ENCODE measurements at places on chromosomes 6 and 20.

GRCh38 chr6:105484238-105485161 is 81.6 kb upstream of the PREP start:
- DNase-seq, result peak; percentile 90

DNA sequence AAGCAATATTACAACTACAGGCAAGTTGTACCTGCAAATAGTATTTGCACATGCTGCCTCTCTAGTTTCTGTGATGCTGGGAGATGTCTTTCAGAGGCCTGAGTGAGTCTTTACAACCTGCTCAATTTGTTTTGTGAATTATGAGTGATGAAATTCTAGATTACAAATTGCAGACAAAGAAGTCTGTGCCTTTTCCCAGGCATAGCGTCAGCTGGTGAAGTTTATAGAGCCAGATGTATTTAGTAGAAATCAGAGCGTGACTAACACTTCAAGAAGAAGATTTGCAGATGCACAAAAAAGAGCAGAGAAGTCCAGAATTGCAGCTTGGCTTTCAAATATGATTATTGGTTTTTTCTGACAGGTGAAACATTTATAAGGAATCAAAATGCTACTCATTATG is 289.9 kb downstream of the PLCB1 start:
- no peak for DNase-seq

DNA sequence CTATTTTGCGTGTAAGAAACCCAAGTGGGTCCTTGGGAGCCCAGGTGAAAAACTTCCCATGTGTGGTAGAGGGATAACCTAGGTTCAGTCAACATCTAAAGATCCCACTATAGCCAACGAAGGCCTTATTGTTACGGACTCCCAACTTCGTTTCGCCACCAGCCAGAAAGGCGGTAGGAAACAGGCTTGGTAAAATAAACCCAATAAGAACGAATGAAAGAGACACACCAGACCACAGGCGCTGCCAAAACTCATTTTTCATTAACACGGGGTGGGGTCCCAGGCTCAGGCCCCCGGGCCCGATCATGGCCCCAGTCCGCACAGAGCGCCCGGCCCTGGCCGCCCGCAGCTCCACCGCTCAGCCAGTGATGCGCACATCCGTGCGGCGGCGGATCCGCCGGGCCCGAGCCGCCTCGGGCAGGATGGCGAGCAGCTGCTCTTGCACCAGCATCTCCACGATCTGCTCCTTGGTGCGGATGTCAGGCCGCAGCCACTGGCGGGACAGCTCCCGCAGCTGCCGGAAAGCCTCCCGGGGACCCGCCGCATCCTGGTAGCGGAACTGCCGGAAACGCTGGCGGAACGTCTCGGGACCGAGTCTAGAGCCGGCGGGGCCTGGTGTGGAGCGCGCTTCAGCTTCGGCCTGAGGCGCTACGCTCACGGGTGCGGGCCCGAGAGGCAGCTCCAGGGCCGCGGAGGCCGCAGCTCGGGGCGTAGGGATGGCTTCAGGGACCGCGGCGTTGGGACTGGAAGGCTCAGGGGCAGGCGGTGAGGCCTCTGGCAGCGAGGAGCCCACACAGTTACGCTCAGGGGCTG is 709 bp downstream of the SCAND1 start:
- no peak for DNase-seq

GRCh38 chr6:144689503-144690040 is 404.4 kb downstream of the UTRN start:
- no peak for DNase-seq

DNA sequence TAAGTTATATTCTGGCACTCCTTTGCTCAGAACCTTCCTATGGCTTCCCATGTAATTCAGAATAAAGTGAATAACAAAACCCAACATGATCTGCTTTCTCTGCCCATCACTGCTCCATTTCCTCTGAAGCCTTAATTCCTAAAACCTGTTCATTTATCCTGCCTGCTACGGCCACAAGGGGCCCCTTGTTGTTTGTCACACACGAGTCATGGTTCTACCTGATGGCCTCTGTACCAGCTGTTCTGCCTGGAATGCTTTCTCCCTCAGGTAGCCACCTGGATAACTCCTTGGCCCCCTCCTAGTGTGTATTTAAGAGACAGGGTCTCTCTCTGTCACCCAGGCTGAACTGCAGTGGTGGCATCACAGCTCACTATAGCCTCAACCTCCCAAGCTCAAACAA is 26.8 kb downstream of the ERGIC3 start:
- no peak for DNase-seq

- DNase-seq, result no peak
These were observed 98.7 kb downstream of the PLEKHG1 start for GRCh38 chr6:150698391-150698790.

DNA sequence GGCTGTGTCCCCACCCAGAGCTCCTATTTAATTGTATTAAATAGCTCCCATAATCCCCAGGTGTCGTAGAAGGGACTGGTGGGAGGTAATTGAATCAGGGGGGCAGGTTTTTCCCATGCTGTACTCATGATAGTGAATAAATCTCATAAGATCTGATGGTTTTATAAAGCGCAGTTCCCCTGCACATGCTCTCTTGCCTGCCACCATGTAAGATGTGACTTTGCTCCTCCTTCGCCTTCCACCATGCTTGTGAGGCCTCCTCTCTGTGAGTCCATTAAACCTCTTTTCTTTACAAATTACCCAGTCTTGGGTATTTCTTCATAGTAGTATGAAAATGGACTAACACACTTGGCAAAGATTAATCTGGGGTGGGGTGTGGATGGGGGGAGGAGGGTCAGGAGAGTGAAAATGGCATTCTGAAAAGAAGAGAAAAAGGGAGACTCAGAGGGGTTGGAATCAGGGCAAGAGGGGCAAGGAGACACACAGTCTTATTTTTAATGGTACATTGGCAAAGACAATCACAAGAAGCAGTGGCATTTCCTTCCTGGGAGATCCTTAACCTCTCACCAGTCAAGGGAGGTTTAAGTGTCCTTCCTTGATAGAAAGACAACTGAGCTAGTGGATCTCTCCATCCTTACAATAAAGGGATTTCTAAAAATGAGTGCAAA is 37.5 kb upstream of the NOX3 start:
- no peak for DNase-seq

- DNase-seq, result no peak
These were observed 28.3 kb downstream of the GLP1R start for GRCh38 chr6:39076623-39077535.

GRCh38 chr20:50911716-50912115 is 19.5 kb downstream of the ADNP start:
- no peak for DNase-seq

DNA sequence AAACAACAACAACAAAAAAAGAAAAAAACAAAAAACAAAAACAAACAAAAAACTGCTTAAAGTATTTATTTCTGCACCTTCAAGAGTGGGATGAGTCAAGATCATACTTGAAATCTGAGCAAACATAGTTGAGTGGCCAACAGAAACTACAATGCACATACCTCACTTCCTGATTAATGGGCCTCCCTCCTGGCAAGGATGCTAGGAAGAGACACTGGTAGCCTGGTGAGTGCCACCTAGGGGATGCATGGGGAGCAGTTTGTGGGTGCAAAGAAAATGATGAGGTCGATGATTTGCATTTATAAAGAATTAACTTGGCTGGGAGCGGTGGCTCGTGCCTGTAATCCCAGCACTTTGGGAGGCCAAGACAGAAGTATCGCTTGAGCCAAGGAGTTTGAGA is 808.1 kb downstream of the MAFB start:
- no peak for DNase-seq

DNA sequence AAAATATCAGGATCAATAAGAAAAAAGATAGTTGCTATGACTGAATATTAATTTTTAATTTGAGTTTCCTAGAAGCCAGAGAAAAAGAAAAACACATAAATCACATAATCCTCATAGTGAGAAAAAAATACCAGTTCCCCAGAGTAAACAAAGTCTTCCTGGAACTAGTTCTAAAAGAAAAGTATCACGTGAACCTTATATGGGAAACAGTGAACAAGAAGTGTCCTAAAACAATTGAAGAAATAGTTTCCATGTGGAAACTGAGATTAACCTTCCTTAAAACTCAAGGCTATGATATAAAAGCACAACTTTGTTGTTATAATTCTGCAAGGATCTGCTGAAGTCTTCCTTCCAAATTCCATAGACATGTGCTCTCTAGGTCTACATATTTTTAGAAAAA is 50.6 kb downstream of the RCAN2 start:
- no peak for DNase-seq

- DNase-seq, result no peak
These were observed 55.6 kb upstream of the BEND6 start for GRCh38 chr6:56899311-56899710.

GRCh38 chr6:24330137-24330732 is 27.6 kb downstream of the DCDC2 start:
- DNase-seq, result peak; percentile 57

GRCh38 chr6:121590438-121590837 is 155.0 kb downstream of the GJA1 start:
- no peak for DNase-seq

DNA sequence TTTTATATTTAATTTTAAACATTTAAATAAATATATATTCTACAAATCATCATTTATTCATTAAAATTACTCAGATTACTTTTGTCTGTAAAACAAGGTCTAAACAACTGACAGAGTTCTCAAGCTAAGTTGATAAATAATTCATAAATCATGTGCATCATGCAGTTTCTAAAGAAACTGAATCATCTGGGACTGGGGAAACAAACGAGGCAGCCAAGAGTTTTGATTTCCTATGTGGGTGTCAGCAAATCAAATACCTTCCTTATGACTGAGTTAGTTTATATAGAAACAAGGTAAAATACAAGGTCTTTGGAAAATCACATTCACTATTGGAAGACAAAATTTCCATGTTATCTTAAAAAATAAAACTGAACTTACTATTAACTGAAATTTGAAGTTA is 149.9 kb upstream of the BEND6 start:
- no peak for DNase-seq

DNA sequence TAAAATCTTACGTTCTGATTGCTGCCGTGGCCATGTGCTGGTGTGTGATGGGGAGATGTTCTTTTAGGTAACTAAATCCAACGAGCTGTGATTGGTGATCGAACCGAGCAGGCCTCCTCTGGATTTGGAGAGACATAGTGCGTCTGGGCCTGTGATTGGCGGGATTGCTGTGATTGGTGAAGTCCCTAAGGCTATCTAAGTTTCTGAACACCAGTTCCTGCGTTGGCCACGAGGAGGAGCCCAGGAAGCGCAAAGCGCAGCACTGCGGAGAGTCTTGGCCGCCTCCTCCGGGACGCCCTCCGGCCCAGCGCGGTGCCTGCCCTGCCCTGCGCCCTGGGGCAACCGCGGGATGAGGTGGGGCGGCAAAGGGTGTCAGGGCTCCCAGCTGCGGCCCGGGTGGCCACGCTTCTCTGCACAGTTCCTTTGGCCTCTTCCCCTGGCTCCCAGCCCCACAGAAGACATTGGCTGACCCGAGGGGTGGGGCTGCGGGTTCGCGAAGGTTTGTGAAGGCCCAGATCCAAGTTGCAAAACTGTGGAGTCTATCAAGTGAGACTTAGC is 33.0 kb downstream of the HNF4A start:
- peak; percentile 71 for DNase-seq

DNA sequence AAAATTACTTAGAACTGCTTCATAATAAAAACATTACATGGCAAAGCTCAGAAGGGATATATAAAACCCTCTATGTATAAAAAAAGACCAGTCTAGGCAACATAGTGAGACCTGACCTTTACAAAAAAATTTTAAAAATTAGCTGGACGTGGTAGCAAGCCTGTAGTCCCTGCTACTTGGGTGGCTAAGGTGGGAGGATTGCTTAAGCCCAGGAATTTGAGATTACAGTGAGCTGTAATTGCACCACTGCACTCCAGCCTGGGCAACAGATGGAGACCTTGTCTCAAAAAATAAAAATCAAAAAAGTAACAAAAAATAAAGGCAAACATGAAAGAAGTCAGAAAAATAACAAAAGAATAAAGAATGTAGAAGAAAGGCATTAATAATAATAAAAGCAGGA is 21.5 kb upstream of the TPD52L1 start:
- DNase-seq, result no peak

GRCh38 chr6:1790684-1791083 is 181.0 kb downstream of the FOXC1 start:
- no peak for DNase-seq

DNA sequence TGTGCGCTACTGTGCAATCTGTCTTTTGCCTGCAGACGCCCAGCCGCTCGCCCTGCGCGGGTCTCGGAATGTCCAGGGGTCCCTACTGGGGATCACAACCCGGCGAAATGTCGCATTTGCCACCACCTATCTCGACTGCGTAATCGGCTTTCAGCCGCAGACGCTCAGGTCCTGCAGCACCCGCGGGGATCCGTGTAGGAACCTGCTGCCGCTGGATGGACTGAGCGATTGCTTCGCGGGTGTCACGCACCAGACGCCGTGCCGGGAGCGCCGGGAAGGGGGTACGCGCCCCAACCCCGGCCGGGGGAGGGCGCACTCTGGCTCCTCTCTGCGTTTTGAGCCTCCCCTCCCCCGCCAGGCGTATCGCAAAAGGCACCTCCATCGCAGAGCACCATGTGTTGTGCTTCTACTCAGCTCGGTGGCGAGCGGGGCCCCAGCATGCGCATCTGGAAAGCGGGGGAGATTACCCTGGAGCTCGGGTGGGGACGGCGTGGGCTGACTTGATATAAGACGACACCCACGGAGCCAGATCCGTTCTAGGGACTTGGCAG is 747 bp upstream of the PTPRA start:
- peak; percentile 20 for DNase-seq

DNA sequence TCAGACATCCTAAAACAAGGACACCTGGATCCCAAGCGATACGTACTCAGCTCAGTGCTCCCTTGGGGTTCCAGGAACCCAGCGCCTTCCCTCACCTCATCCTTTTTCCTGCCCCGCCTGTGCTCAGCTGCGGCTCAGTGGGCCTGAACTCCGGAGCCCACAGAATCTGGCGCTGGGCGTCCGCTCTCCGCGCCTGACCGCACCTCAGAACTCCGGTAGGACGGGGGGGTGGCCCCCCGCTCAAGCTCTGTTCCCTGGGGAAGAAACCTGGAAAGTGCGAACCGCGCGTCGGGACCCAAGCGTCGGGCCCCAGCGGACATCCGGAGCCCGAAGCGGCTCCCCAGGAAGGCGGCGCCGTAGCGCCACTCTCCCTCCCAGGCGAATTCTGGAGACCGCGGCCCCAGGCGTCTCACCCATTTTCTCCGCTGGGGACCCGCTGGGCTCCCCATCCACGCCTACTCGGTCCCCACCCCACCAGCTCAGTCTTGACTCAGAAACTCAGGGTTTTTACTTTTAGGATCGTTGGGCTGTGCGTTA is 336 bp upstream of the LY6G5C start:
- peak; percentile 36 for DNase-seq

DNA sequence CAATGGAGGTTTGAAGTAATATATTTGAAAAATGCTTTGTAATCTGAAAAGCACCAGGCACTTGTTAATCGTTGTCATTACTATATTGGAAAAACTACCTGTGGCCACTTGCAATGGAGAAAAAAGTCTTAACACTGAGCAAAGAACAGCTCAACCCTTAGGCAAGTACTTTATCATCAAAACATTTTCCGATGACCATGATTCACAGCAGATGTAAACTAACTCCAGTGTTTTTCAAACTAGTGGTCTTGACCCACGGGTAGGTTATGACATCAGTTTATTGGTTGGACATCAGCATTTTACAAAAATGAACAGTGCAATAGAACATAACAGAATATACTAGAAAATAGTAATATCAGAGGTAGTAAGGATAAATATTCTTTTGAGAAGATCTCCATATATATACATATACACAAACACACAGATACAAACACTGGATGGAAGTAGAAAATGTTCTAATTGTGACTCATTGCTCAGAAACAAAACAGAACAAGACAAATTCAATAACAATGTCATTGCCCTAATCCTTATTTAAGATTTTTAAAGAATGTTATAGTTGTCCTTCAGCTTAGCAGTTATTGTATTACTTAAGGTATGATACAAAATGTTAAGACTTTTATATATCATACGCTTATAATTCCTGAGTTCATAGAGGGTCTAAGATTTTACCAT is 123.0 kb downstream of the PLCB1 start:
- no peak for DNase-seq
